ENCODE measurements at places on chromosomes 6 and 20.

DNA sequence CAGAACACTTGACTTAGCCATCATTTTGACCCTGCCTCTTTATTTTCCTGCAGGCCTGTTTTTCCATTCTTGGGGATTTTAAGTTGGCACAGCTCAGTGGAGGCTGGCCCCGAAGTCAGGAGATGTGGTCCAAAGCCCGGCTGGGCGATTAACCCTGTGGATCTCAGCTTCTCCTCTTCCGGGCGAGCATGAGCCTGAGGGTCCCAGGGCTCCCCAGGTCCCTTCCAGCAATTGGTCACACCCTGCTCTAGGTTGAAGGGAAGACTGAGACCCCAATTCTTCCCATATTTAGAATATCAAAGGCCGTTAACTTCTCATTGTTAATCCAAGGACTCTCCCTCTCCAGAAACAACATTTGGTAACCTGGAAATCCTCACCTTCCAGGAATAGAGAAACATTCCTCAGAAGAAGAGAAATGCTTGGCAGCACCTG lies 2.3 kb downstream of the THBS2 start:
- no peak for DNase-seq

DNA sequence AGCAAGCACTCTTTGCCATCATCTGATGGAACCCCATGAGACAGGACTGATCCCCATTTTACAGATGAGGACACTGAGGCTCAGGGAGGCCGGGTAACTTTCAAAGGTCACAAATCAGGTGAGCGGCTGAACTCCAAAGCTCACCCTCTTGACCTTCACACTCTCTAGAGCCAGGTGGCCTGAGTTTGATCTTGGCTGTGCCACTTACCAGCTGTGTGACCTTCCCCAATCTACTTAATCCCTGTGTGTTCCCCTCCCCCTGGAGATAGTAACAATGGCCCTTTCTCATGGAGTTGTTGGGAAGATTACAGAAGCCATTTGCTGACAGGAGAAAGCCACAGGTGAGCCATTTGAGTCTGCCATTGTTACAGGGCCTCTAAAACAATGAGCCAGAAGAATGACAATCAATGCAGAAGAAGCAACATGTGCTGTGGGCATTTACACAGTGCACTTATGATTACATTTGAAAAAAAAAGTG lies 34.5 kb downstream of the BMP7 start:
- no peak for DNase-seq

GRCh38 chr20:32632461-32633354 lies 41.0 kb downstream of the C20orf203 start:
- no peak for DNase-seq

DNA sequence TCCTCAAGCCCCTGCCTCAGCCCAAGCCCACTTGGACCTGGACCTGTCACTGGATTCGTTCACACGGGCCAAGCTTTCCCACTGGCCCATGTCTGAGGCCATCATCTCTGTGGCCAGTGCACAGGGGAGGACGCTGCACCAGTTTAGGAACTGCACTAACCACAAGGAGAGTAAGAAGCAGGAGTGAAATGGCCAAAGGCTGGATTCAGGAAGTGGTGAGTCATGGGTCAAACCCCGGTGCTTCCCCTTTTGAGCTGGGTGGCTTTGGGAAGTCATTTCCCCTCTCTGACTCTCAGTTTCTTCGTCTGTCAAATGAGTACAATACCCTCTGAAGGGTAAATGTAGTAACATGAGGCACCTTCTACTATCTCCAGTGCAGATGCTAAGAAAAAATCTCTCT lies 87.9 kb downstream of the CD40 start:
- DNase-seq, result no peak

GRCh38 chr20:45337367-45338120 lies 10.7 kb downstream of the SDC4 start:
- DNase-seq, result no peak

DNA sequence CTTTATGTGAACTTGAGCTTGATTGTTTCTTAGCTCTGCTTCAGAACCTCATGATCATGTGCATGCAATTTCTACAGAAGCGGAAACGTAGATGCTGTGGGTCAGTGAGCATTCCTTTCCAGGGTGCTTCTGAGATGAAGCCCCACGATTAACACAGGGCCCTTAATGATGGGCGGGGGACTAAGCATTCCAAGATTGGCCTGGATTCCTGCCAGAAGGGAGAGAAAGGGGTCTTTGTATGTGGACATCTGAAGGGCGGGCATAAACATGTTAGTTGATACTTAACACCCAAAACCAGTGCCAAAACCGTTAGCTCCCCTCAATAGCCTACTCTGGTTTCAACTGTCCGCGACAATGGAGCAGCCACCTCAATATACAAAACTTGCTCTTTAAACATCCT lies 46.9 kb upstream of the POU3F2 start:
- DNase-seq, result no peak

GRCh38 chr6:129711271-129711631 lies 1.3 kb upstream of the ARHGAP18 start:
- DNase-seq, result no peak

DNA sequence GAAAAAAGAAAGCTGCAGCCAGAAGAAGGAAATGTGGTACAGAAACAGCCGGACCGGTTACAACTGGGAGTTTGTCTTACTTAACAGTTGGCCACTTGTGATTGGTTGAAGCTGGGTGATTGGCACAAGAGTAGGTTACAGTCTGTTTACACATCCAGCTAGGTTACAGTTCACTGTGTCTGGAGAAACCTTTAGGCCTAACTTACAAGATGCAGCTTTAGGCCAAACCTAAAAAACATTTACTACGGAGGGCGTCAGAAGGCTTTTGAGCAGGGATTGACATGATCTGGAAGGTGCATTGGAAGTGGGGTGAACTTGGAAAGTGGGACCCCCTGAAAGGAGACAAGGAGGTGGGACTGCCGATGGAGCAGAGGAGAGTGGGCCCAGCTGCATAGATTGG lies 122.3 kb downstream of the BANF2 start:
- DNase-seq, result no peak

DNA sequence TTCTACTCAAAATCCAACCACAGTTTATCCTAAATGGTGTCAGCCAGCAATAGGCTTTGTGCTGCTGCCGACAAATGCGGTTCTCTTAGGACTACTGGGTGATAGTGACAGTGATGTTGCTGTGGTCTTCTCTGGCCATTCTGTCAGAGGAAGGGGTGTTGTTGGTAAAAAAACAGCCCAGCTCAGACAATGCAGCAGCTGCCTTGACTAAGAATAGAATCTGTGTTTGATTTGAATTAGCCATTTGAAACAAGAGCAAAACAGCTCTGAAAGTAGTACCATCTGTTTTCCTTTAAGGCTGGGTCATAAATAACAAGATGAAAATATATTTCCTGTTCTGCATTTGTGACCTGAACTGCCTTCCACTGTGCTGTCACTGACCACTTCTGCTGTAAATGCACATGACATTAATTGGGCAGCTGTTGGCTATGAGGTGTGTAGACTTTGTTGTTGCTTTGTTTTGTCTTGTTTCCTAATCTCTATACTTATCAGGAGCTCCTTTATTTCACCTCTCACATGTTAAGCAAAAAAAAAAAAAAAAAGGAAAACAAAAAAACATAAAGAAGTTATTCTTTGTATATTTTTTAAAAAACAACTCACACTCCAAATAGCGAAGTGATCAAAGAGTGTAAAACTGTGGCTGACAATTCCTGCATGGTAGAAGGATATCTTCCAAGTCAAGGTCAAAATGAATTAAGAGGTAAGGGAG lies 497.8 kb upstream of the ARID1B start:
- no peak for DNase-seq

DNA sequence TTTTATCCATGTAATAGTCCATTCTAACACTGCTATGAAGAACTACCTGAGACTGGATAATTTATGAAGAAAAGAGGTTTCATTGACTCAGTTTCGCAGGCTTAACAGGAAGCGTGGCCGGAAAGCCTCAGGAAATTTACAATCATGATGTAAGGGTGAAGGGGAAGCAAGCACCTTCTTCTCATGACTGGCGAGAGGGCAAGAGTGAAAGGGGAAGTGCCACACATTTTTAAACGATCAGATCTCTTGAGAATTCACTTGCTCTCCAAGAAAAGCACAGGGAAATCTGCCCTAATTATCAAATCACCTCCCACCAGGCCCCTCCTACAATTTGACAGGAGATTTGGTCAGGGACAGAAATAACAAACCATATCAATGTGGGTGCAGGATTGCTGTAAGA lies 859.7 kb downstream of the EPHA7 start:
- DNase-seq, result no peak

DNA sequence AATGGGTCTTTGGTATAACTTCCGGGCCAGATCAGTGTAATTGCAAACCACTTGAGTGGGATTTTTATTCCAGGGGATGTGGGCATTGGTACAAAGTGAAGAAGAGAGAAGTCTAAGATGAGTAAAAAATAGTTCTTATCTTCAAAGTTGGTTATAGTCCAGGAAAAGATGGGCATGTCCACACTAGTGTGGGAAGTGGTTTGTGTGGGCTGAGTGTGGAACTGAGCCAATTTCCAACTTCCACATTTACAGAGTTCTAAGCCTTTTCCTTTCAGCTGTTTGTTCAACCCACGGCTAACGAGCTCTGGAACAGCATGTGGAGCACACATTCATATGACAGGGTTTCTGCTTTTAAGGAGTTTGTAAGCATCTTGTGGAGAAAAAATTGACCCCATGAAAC lies 72.3 kb upstream of the IFNGR1 start:
- DNase-seq, result no peak

DNA sequence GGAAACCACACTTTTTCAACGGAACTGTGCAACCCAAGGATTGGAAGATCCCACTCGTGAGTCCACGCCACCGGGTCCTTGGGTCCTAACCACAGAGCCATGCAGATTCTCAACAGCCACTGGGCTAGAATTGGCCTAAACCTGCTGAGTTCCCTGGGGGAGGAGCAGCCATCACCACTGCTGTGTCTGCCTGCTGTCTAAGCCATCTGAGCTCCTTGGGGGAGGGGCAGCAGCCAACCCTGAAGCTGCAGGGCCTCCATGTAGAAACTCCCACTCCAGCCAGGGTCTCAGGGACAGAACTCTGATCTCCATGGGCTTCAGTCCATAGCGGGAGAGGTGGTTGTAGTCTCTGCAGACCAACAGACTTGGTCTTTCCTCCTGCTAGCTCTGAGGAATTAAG lies 154.6 kb upstream of the VGLL2 start:
- DNase-seq, result no peak

- no peak for DNase-seq
These were observed 3.3 kb downstream of the ARHGAP40 start for GRCh38 chr20:38604873-38605303.

DNA sequence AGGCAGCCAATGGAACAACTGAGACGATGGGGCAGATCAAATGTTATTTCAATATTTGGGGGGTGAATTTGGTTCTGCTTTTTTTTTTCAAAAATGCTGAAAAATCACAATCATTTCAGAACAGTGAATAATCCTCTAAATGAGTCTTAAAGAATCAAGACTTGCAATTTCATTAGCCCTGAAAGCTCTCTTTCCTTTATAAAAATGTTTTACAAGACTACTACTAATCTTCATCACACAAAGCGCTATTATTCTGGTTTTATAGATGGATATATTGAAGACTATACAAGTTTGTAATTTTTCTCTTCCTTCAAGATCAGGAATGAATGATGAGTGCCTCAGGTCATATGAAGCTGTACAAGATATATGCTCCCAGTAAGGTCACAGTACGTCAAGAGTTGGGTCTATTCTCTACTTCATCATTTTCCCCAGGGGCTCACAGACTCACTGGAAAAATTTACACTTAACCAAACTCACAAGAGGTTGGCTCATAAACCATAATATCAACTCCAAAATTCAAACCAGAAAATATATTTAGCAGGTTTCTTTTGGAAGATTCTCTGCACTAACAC lies 19.5 kb downstream of the RNF24 start:
- DNase-seq, result no peak

DNA sequence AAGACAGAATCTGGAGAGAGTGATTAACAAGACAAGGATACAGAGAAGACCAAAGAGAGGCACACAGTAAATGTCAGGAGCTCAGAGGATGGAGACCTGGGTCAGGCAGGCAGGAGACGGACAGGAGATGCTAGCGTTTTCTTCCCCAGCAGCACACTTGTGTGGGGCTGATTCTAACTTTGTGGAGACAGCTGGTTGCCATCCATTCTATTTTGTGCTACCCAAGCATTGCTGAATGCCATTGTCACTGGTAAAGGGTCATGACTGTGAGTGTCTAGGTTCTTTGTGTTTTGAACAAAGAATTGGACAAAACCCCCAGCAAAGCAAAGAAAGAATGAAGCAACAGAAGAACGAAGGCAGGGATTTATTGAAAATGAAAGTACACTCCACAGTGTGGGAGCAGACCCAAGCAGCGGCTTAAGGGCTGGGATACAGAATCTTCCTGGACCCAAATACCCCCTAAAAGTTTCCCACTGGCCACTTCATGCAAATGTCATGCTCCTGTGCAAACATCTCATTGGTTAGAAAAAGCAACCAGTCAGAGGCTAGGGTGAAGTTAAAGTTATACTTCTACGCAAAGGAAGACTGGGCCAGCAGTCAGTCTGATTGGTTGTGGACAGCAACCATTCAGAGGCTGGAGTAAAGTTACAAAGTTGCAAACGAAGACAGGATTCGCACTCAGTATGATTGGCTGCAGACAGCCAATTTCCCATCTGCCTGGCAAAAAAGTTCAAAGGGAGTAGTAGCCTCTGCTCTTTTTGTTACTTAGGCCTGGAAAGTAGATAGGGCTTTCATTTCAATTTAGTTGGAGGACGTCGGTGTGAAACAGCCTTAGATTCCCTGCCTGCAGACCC lies 17.5 kb downstream of the PTK7 start:
- no peak for DNase-seq

- DNase-seq, result no peak
These were observed 121.3 kb upstream of the PTPRK start for GRCh38 chr6:128641703-128642102.

DNA sequence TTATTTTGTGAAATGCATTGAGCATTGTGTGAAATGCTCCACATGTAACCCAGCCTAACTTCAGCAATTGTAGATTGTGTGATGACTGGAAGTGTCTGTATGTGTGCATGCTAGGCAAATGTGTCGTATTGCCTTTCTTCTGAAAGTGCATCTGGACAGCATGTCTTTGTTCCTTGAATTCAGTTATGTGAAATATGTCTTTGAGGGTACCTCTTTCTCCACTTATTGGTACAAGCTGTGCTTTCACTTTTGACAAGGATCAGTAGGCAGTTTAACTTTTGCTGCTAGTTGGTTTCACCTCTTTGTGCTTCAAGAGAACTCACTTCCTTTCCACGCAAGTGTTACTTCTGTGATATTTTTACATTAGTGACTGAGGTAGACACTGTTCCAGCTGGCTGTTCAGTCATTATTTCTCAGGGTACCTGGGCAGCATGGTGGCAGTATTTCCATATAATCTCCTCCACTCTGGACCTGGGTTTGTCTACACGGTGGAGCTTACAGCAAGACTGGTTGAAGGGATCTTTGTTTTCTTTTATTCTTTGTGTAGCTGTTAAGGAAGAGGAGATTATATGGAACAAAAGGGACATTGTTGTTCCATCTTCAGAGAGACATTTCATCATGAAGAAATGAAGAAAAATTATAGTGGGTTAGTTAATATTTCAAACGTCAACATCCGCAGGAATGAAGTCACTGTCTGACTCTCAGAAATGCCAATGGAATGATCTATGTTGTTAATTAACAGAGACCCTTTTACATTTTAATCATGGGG lies 175.4 kb downstream of the UTRN start:
- DNase-seq, result no peak

GRCh38 chr6:161029195-161029809 lies 37.7 kb downstream of the MAP3K4 start:
- no peak for DNase-seq

GRCh38 chr6:32081168-32081990 lies 27.8 kb downstream of the TNXB start:
- no peak for DNase-seq
